Nucleus accumbens (tissue), 56 donors: ENCODE measurements at places on chromosomes 1 and 21.

DNA sequence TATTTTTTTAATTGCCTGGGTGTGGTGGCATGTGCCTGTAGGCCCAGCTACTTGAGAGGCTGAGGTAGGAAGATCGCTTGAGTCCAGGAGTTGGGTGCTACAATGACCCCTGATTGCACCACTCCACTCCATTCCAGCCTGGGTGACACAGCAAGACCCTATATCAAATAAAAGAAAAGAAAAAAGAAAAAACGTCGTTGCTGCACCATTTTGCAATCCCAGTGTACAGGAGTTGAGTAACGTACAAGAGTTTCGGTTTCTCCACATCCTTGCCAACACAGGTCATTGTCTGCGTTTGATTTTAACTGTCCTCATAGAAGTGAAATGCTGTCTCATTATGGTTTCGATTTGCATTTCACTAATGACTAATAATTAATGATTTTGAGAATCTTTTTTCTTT lies 7.9 kb downstream of the ZNF684 start:
- no peak for DNase-seq

GRCh38 chr1:197559244-197559643 lies 216.0 kb downstream of the DENND1B start:
- DNase-seq = no peak

DNA sequence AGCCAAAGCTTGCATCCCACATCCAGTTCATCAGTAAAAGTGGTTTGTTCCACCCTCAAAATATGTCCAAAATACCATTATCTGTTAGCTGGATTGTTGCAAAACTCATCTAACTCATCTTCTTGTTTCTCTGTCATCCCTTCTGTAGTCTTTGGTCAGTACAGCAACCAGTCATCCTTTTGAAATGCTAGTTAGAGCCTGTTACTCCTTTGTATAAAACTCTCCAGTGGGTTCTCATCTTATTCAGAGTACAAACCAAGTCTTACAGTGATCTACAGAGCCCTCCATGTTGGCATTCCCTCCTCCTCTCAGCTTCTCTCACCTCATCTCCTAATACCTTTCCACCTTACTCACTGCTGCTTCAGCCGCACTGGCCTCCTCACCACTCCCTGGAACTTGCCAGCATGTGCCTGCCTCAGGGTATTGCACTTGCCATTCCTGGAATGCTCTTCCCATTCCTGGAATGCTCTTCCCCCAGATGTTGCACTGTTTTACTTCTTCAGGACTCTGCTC lies 70.6 kb downstream of the LAMC1 start:
- no peak for DNase-seq

- DNase-seq = no peak
Observed at GRCh38 chr1:174074757-174075156, 52.6 kb upstream of the RC3H1 start.

- DNase-seq = no peak
Observed at GRCh38 chr1:19567041-19567440, 77.1 kb upstream of the NBL1 start.

- DNase-seq = no peak
Observed at GRCh38 chr1:171799166-171799565, 17.7 kb downstream of the METTL13 start.

DNA sequence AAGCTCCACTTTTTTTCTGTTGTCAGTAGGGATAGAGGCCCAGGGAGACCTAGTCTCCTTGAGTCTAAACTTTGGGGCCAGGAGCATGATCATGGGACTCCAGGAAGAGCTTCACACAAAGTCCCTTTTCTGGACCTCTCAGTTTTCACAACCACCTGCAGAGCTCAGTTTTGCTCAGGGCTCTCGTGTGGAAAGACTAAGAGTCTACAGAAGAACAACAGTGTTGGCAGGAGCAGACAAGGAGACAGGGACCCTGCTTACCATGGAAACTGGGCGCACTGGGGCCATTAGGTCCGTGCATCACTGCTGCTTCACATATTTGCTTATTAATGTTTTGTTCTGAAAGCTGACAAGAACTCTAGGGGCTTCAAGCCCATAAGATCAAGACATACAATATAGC lies 63.9 kb upstream of the HSD17B7 start:
- DNase-seq = no peak

DNA sequence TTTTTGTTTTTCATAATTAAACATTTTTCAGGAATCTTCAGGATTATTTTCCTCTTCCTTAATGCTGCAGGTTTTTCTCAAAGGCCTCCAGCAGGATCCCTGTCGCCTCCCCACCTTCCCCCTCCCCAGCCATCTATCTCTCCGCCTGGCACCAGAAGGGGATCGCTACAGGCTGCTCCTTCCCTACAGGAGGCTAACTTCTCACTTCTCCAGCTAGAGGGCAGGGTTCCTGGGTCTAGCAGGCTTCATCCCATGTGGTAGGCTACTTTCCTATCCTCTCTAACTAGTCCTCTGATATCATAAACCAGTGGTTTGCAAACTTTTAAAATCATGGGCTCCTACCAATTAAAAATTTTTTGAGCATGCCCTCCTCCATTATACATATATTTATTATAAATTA lies 104.1 kb downstream of the KCNN3 start:
- DNase-seq = no peak

DNA sequence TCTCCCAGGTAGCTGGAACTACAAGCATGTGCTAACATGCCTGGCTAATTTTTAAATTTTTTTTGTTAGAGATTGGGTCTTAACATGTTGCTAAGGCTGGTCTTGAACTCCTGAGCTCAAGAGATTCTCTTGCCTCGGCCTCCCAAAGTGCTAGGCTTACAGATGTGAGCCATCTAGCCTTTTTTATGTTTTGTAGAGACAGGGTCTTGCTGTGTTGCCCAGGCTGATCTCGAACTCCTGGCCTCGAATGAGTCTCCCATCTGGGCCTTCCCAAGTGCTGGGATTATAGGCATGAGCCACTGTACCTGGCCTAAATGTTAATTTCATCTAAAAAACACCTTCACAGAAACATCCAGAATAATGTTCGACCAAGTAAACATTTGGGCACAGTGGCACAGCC lies 48.6 kb downstream of the FNBP1L start:
- no peak for DNase-seq

- DNase-seq = no peak
Observed at GRCh38 chr1:31297277-31298247, 730 bp downstream of the ZCCHC17 start.

DNA sequence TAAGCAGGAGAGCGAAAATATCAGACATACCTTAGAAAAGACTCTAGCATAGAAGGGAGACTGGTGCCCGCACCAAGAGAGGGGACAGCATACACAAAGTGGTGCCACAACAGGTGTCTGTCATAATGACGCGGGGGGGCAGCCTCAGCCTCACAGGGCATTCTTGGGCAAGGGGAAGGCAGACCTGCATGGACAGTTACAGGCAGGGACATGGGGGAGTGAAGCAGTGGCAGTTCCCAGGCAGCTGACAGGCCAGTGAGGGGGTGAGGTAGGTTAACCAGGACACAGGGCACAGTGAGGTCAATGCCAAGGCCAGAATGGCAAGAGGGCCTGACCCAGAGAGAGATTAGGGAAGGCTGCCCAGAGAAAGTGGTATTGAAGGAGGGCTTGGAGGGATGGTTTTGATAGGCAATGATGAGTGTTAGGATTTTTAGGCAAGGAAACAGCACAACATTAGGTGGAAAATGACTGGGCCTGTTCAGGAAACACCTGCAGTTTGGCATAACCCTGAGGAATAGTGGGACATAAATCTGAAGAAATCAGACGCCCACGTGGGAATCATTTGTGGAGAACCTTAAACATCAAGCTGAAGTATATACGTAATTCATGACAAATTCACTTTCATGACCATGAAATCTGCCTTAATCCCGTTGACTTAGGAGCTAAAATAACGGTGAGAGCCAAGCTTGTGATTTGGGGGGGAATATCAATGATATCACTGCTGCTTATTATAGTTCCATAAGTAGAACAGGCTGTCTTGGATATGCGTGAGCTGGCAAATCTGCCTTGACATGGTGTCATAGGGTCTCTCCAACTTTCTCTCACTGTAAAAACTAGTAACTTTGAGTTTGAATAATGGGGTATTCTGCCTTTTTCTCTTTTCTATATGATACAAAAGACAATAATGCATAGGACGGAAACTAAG lies 8.9 kb downstream of the PTPN14 start:
- DNase-seq = no peak

DNA sequence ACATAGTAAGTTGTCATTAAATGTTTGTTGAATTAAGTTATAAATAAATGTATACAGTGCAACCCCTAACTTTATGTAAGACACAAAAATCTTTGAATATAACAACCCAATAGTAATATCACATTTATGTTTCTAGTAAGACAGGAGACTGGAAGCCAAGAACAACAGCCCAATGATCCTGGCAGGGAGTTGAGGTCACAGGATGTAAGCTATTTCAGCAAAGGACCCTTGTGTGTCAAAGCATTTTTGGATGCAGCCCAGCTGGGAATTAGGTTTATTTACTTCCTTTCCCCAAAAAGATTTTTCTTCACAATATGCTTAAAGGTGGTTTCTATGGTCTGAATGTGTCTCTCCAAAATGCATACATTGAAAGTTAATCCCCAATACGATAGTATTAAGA lies 34.0 kb upstream of the ABCA4 start:
- DNase-seq = no peak

DNA sequence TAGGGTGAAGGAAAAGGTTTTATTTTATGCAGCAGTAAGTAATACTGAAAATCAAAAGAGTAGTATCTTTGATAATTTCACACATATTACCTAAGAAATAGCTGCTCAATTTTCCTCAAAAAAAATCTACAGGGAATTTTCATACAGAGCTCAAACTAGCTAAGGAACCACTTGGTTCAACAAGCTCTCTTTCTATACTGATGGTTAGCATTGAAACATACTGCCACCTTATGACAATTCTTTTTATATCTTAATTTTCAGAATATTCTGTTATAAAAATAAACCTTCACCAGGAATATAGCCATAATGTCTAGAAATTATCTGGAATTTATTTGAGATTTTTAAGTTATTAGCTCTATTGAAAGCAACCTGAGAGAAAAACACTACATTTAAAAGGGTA lies 142.1 kb downstream of the DPYD start:
- no peak for DNase-seq

GRCh38 chr1:187894349-187894748 lies 1065.6 kb downstream of the PLA2G4A start:
- no peak for DNase-seq

DNA sequence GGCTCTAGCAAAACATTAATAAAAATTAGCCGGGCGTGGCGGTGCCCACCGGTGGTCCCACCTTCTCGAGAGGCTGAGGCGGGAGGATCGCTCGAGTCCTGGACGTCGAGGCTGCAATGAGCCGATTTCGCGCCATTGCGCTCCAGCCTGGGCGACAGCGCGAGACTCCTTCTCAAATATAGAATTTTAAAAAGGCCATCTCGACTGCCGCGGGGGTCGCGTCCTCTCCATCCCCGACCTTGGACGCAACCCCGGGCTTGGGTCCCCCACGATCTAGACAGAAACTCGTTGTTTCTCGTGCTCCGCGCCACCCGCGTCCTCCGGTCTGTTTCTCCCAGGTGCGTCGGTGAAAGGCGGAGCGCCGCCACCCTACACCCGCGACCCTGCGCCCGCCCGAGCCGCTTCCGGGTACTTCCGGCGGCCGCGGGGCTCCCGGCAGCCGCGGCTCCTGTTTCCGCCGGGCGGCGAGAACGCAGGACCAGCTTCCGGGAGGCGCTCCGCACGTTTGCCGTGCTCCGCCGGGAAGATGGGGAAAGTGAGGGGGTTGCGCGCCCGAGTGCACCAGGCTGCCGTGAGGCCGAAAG lies at the start of gene SLX9:
Gene SLX9, plus strand, starts transcription at position 498 of the 584 bp plus-strand sequence. Its CDS starts 29 bp downstream, at position 527.
- DNase-seq = peak; percentile 62

- no peak for DNase-seq
Observed at GRCh38 chr1:116754198-116754977, at the start of gene CD2. Gene CD2 (plus strand): TSS chr1:116754430. CDS start chr1:116754493, 63 bp downstream.

DNA sequence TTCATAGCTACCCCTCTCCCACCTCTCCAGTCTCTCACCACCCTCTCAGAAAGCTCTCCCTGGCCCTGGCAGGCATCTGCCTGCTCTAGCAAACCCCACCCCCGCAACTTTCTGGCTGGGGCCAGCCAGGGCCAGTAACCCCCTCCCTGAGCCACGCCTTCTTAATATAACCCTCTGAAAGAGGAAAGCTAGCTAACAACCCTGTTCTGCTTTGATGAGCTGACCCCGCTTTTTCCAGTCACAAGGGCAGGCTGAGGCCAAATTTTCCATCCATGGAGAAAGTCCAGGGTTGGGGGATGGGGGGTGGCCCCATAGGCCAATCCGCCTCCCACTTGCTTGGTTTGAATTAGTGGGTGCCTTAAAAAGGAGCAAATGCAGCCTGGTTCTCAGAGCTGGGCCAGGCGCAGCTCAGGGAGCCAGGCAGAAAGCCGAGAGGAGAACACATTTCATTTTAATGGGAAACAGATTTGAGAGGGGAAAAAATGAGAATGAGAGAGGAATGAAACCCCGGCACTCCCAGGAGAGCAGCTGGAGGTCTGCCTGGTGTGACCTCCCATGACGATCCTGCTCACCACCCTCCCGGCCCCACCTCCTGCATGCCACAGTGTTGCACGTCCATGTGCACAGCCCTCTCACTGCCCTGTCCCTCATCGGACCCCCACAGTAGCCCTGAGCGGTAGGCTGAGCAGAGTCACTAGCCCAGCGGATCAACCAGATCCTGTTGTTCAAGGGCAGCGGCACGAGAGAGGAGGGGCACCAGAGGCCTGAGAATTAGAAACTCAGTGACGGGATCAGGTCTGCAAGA lies 62.3 kb downstream of the OPTC start:
- DNase-seq = peak; percentile 13

DNA sequence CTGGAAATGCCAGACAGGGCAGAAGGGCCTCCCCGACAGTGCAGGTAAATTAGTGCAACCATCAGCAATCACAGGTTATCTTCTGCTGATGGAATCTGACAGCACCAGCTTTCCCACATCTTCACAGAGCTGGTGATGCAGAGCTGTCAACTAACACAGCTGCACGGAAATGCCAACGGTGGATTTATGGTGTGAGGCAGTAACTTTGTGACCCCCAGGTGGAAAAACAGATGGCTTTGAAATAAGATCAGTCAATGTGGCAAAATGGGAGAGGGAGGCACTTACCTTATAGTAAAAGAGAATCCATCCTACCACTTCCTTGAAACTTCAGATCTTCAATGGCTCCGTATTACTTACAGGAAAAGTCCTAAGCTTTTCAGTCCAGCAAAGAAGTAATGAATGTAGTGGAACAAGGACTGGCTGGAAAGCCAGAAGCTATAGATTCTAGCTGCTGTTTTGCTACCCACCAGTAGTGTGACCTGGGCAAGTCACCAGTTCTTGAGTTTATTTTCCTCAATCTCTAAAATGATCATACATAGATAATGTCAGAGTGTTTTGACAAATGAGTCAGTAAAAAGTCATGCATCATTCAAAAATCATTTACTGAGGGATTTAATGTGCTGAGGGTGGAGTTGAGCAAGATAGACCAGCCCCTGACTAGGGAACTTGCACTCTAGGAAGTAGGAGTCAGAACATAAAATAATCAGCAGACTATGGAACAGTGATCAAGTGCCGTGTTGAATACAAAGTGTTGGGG lies 245.7 kb upstream of the JUN start:
- DNase-seq = no peak
